Smooth muscle cell of the coronary artery (primary cell): ENCODE measurements at places on chromosomes 13 and 19. TPM values are rescaled to one million over a fixed set of nuclear protein-coding genes. Genes with fewer than 3 reads are reported as not detected.

ZIC2 gene
- total RNA-seq, result under 0.01 TPM in 1 of 2 replicates, not detected in the other

ZNF541 gene
- total RNA-seq, result under 0.01 TPM in 1 of 2 replicates, not detected in the other

ACP7 gene
- 0.23 and 0.30 TPM in 2 replicates for total RNA-seq

ZBTB32 gene
- total RNA-seq, result not detected in 2 replicates

CABP5 gene
- not detected in 2 replicates for total RNA-seq

PGLYRP2 gene
- not detected in 2 replicates for total RNA-seq

PODNL1 gene
- total RNA-seq, result 0.90 and 1.1 TPM in 2 replicates

ZNF793 gene
- total RNA-seq, result 1.6 and 2.2 TPM in 2 replicates

TUBA3C gene
- total RNA-seq, result not detected in 2 replicates

MEIS3 gene
- 48.6 and 53.4 TPM in 2 replicates for total RNA-seq

COLGALT1 gene
- 74.5 and 132 TPM in 2 replicates for total RNA-seq

KIR2DL4 gene
- not detected in 2 replicates for total RNA-seq

ZNF628 gene
- 0.35 and 0.60 TPM in 2 replicates for total RNA-seq

VSTM2B gene
- total RNA-seq, result not detected in 2 replicates

GNG8 gene
- not detected in 2 replicates for total RNA-seq

KLK7 gene
- total RNA-seq, result not detected in 2 replicates

HIPK4 gene
- under 0.01 and 0.08 TPM in 2 replicates for total RNA-seq
